IPS DF 6.9 (cell line): ENCODE measurements at places on chromosomes 3 and 15.

GRCh38 chr15:45130291-45131000 lies 652 bp downstream of the DUOX1 start:
- DNase-seq = no peak

- no peak for DNase-seq
These were observed 86.7 kb upstream of the SNRPA1 start for GRCh38 chr15:101381671-101382212.

GRCh38 chr3:24043985-24044384 lies 98.9 kb downstream of the NR1D2 start:
- no peak for DNase-seq

GRCh38 chr3:175445741-175446140 lies 586.6 kb downstream of the NAALADL2 start:
- DNase-seq = no peak
